ENCODE measurements at places on chromosomes 5 and 9.

DNA sequence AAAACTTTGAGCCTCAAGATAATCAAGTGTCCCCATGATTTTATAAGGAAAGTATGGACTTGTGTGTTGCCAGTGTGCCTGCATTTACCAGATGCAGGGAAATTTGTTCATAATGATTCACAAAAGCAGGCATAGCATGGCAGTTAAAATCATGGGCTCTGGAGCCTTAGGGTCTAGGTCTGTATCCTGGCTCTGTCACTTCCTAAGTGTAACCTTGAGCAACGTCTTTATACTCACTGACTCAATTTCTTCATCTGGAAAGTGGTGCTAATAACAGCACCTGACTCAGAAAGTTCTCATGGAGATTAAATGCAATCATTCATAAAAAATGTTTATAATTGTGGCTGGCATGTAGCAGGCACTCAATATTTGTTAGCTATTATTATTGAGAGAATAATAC, 234.9 kb downstream of the SAXO1 start:
- no peak for DNase-seq

GRCh38 chr5:135103575-135103853, 69.5 kb upstream of the PITX1 start:
- DNase-seq, result no peak

GRCh38 chr9:88952086-88952615, 39.1 kb upstream of the S1PR3 start:
- no peak for DNase-seq

DNA sequence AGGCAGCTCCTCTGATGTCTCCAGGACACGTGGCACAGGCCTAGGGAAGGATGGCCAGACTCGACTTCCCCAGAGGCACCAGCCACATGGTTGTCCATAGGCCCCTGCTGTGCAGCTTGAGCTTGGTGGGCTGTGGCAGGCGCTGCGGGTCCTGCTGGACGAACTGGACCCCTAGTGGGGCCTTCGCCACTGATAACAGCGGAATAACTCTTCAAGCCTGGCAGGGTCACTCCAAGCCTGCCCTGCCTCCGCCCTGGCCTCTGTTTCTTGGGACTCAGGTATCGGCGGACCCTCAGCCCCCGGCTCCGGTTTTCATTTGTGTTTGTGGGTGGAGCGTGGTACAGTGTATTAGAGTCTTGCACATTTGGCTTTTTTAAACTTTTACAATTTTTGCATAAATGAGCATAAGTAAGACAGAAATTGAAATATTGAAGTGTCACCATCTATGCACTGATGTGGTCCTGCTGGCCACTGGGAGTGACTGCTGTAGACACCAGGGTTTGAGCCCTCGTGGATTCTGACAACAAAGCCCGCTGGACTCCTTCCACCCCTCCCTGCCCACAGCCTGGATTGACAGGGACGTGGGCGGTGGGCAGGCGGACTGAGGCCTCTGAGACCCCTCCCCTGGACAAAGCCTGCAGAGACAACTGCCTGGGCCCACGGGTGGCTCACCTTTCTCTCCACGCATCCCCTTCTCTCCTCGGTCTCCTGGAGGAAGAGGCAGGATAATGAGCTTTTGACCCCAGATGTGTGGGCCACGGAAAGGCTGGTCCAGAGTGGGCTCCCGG, 3.8 kb downstream of the FCN1 start:
- no peak for DNase-seq

GRCh38 chr5:63398346-63398745, 563.9 kb downstream of the HTR1A start:
- no peak for DNase-seq

DNA sequence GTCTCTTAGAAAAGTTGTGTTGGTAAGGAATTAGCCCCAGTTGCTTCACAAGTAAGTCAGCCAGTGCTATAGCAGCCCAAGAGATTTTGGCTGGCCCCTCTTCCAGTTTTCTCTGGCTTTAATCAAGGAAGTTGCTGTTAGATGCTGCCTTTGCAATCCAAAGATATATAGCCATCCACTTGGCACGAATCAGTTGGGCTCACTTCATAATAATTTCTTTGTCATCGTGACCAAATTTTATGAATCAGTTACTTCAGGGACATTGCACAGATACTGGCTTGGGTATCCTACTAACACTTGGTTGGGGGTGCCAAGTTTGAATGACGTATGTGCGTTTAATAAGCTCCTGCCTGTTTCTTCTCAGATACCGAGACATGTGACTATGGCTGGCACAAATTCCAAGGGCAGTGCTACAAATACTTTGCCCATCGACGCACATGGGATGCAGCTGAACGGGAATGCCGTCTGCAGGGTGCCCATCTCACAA, 81.5 kb downstream of the VCAN start:
- DNase-seq, result no peak

GRCh38 chr5:27240791-27241190, 202.4 kb upstream of the CDH9 start:
- DNase-seq, result no peak

- DNase-seq, result no peak
Observed at GRCh38 chr9:22039258-22039657, 30.2 kb upstream of the CDKN2B start.

- no peak for DNase-seq
Observed at GRCh38 chr5:36720688-36721087, 114.3 kb downstream of the SLC1A3 start.

DNA sequence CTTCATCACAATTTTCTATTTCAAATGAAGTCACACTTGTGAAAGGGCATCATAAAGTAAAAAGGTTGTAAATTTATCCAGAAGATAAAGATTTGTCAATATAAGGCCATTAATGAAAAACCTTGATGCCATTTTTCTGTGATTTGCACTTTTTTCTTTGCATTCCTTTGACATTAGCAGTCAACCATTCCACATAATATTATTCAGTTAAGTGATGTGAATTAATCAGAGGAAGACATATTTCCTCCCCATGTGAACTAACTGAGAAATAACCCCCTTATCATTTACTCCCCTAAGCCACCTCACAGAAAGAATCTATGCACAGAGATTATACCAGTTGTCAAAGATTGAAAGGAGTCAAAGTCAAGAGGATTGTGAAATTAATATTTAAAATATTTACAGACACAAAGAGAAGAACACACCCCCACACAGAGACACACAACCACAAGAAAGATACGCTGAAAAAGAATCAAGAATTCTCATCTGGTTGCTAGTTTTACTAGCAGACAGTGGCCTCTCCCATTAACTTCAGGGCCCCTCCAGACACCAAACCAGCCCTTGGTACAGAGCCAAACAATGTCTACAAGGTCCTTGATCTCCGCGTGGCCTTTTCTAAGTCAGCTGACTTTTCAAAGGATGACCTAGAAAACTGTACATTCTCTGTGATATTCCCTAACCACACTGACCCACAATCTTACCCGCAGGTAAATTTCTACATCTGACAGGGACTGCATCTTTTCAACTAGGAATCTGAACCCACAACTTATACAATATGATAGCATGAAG, 29.5 kb downstream of the GNAQ start:
- no peak for DNase-seq

GRCh38 chr5:61817472-61818326, 485.6 kb downstream of the ZSWIM6 start:
- DNase-seq, result no peak

All from CD4-positive, alpha-beta T cell treated with Interleukin-4 for 1 hour (primary cell).